Daoy (cell line): ENCODE measurements at places on chromosomes 11 and 22.

- DNase-seq, result peak; percentile 18
These were observed 187.8 kb downstream of the HIPK3 start for GRCh38 chr11:33444835-33445594.

- DNase-seq, result no peak
These were observed 328.2 kb upstream of the NCAM1 start for GRCh38 chr11:112632866-112633505.

- no peak for DNase-seq
These were observed 6.8 kb downstream of the APOL1 start for GRCh38 chr22:36259615-36260300.

- peak; percentile 7 for DNase-seq
These were observed 84.3 kb downstream of the MSANTD4 start for GRCh38 chr11:105937738-105938137.

DNA sequence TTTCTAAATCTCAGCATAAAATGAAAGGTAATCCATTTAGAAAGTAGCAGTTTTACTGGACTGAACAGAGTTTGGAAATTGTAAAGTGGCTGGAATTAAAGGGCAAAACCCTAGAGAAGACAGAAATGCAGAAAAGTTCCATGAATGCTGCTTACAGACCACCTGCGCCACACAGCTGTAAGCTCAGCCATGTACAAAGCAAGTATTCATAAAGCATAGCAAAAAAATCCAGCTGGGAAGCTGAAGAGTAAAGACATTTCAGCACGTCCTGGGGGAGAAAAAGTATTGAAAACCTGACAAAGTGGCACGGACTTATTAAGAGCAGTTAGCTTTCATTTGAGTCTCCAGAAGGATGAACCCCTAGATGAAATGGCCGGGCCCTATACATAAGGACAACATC, 220.1 kb upstream of the CNTN5 start:
- no peak for DNase-seq

GRCh38 chr22:24244144-24244787, 616 bp downstream of the GGT5 start:
- DNase-seq, result no peak

DNA sequence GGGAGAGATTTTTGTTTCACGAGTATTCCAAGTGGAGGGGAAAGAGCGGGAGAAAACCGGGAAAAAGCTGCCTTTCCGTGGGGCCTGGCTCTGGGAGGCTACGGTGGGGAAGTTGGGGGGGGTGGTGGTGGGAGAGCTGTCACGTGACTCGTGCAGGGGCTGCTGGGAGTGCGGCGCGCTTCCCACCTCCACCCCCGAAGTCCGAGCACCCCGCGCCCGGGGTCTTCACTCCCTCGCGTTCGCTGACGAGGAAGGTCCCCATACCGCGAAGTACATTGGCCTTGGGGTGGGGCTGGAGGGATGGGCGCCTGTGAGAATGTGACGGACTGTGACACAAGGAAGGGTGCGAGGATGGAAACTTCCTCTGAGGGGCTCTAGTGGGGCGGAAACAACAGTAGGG, at the start of gene TEX12:
TSS of gene TEX12 (plus strand) at position 228 of the 400 bp plus-strand sequence. CDS start 1,897 bp downstream, outside the sequence.
- DNase-seq, result no peak

DNA sequence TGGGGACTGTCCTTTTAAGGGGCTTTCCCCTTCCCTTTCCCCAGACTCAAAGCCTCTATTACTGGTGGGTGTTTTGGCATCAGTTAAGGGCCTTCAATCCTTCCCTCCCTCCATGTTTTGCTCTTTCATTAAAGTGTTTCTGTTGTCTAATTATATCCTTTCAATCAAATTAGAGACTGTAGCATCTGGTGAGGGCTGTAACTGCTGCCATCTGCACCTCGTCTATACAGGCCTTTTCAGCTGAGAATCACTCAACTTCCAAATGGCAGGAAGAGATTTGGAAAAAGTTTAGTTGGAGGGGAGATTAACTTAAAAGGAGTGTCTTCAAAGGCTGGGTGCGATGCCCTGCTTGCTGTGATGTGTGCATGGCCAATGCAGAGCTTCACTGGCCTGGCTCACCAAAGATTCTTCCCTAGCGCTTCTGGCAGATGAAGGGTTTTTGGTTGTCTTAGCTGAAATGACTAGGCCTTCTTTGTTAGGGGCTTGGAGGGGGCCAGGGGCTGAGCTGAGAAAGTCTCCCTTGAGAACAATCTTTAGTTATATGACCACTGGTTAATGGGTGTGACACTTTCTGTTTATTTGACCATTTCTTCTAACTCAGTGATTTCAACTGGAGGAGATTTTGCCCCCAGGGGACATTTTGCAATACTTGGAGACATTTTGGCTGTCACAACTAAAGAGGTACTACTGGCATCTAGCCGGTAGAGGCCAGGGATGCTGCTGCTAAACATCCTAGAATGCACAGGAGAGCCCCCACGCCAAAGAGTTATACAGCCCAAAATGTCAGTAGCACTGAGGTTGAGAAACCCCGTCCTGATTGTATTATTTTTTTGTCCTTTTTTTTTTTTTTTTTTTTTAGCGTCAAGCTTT, 7.5 kb downstream of the KREMEN1 start:
- no peak for DNase-seq

DNA sequence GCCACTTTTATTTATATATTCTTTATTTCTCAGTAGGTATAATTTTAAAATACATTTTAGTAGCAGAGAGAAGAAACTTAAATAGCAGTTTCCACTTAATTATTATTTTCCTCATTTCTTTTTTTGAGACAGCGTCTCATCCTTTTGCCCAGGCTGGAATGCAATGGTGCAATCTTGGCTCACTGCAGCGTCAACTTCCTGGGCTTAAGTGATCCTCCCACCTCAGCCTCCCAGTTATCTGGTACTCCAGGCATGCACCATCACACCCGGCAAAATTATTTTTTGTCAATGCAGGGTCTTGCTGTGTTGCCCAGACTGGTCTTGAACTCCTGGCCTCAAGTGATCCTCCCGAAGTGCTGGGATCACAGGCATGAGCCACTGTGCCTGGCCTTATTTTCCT, 38.3 kb downstream of the ATG13 start:
- no peak for DNase-seq

- DNase-seq, result no peak
These were observed 836 bp downstream of the SPON1 start for GRCh38 chr11:13963169-13963948.

DNA sequence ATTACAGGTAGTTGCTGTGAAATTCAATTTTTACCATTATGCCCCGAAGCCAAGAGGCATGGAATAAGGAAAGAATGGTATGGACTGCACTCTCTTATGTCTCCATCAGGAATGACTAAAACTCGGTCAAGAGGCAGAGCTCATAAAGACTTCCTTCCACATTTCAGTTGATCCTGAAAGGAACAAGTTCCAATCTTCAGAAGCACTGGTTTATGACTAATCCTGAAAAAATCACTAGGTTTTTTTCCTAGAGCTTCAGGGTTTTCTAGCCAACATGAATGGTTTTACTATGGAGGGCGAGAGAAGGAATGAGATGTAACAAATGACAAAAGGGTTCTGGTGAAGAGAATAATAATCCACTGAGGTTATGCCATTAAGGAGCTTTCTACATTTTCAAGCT, 832.2 kb downstream of the NTM start:
- DNase-seq, result peak; percentile 7

GRCh38 chr11:135019899-135020298, 607.9 kb upstream of the B3GAT1 start:
- DNase-seq, result peak; percentile 44

DNA sequence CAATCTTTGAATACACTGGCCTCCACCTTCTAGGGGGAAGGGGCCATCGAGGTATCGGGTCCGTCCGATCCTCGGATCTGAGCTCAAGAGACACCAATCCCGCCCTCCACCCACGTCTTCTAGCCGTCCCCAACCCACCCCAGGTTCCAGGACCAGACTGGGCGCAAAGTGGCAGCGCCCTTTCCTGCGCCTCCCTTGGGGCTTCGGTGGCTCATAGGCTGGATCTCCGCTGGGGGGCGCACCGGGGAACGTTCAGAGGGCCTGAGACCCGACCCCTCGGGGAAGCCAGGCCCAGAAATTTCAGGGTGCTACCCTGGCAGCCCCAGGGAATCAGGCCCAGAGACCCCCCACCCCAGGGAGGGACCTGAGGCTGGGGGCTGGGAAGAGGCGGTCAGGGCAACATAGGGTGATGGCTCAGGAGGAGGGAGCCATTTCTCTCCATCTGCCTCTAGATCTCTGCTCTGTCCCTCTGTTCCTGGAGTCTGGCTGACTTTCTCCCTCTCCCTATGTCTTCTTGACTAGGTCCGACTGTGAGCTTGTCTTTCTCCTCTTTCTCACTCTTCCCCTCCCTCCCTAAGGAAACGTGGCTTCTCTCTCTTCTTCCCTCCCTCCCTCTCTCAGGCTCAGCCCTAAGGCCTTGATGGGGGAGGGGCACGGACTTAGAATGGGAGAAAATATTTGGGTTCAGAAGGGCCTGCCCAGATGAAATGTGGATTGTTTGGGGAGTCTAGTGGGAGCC, 1.1 kb downstream of the CREB3L1 start:
- peak; percentile 80 for DNase-seq

DNA sequence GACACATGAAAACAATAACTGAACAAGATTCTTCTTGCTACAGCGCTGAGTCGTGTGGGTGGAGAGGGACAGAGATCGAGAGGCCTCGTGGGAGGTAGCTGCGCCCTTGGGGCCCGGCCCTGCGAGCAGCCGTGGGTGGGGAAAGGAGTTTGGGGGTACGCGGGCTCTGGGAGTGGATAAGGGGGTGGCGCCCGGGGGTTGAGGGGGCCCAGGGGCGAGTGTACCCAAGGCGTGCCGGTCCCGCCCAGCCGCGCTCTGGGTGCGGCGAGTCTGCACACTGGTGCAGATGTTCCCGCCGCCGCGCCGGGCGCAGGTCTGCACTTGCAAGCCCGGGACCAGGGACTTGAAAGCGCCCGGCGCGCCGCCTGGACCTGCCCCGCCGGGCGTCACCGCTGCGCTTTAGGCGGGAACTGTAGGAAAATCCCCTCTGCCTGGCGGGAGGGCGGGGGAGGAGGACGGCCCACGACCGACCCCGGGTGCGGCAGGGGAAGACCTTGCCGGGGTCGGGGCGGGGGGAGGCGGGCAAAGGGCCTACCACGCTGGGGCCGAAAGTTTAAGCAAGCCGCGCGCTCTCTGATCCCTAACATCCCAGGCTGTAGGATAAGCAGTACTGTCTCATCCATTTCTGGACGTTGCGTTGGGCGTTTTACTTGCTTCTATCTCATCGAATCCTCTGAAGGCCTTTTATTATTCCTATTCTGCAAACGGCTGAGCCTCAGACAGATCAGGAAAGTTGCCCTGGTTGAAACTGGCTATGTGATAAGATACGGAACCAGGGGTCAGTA, 1.4 kb upstream of the KREMEN1 start:
- peak; percentile 66 for DNase-seq

DNA sequence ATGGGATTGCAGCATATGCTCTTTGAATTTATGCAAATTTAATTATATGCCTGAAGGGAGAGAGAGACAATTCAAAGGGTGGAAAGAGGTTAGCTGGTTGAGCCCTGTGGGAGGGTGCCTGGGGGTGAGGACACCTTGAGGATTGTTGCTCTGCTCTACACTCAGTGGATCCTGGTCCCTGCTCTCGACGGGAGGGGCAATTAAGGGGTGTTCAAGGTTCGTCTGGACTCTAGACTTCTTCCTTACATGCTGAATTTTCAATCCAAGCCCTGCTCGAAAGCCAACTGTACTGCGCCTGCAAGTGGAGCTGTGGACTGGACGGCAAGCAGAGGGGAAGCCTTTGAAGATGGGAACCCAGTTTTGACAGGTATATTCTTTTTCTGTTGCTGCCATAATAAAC, 15.5 kb upstream of the OR5M11 start:
- no peak for DNase-seq

- DNase-seq, result no peak
These were observed 2.8 kb upstream of the SIPA1 start for GRCh38 chr11:65634905-65635731.

GRCh38 chr11:102390667-102391465, 43.9 kb downstream of the BIRC2 start:
- DNase-seq, result peak; percentile 53

GRCh38 chr22:30183271-30183670, 63.3 kb downstream of the LIF start:
- DNase-seq, result no peak

GRCh38 chr22:49295851-49296560, 531.7 kb downstream of the BRD1 start:
- no peak for DNase-seq

DNA sequence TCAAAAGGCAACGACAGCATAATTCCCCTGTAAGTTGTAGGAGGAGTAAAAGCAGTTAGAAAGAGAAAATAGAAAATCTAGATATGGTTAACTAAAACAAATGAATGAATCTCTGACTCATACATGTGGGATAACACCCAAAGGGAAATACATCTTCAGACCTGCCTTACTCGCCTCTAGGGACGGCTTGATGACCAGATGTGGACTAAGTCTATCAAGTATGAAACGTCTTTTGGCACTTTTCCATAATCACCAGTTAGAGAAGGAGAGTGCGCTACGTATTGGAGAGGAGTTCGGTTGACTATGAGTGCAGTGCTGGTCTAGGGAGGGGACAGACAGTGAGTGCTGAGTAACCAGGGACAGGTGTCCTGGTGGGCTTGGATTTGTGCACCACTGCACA, 459.9 kb downstream of the OPCML start:
- peak; percentile 43 for DNase-seq

DNA sequence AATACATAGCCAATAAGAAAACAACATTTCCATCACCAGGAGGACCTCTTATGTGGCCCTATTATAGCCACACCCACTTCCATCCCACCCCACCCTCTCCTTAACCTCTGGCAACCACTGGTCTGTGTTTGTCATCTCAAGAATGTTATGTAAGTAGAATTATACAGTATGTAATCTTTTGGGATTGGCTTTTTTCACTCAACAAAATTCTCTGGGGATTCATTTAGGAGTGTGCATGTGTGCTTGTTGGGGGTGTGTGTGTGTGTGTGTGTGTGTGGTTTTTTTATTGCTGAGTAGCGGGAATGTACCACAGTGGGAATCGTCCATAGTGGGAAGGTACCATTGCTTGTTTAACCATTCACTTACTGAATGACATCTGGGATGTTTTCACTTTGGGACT, 5.2 kb downstream of the KCNJ5 start:
- no peak for DNase-seq

- peak; percentile 73 for DNase-seq
These were observed 4.8 kb downstream of the SDF2L1 start for GRCh38 chr22:21646608-21647590.

DNA sequence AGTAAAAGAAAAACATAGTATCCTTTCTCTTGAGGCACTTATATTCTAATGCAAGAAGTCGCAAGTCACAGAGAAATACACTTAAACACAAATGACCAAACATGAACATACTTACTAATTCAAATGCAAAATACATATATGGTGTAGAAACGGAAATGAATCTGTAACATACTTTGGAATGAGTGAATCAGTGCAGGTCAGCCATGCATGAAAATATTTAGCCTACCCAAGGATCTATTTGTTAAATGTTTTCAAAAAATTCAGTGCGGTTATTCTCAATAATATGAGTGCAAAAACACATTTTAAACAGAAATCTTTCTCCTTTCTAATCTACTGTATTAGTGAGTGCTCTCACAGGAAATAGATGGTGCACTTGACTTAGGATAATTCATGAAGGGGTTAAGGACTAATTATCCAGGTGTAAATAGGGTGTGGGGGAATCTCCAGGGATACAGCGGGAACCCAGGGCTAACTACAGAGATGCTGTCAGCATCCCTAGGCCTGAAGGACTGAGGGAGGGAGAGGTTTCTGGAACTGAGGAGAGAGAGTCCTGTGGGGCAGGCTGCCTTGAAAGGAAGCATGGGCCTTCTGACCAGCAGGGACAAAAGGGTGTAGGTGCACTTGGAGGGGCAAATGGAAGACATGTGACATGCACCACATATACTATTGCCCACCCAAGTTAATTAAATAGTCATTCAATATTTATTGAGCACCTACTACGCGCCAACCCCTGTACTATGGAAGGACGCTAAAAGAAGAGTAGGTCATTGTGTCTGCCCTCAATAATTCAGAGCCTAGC, 139.2 kb downstream of the MAML2 start:
- no peak for DNase-seq

- no peak for DNase-seq
These were observed 361.3 kb downstream of the OR4C45 start for GRCh38 chr11:50394017-50394416.
